SW 1271 (cell line): ENCODE measurements at places on chromosomes 2 and 18.

GRCh38 chr18:64785686-64786085 lies 636.8 kb upstream of the LINC00305 start:
- no peak for DNase-seq

- no peak for DNase-seq
Observed at GRCh38 chr18:23969664-23970063, 44.9 kb upstream of the TTC39C start.

DNA sequence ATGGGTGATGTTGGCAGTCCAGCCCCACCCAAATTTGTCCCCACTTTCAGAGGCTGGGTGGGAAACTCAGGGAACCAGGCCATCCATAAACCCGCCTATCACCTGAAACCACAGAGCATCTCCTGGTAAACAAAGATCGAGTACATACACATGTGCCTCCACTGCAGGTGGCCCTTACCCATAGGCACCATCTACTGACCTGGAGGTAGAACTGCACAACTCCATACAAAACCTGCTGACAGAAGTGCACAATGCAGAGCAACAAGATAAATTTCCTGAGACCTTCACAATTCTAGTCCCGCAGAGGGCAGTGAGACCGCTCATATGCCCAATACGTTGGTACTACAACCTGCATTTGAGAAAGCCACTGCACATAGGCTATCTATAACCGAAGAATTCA lies 856.3 kb downstream of the SUCLG1 start:
- no peak for DNase-seq

GRCh38 chr2:158912765-158913164 lies 55.7 kb upstream of the TANC1 start:
- no peak for DNase-seq

GRCh38 chr2:189179570-189179950 lies at the start of gene COL5A2:
Gene COL5A2 (minus strand): TSS chr2:189179761. CDS start chr2:189179604, 157 bp downstream.
- no peak for DNase-seq

DNA sequence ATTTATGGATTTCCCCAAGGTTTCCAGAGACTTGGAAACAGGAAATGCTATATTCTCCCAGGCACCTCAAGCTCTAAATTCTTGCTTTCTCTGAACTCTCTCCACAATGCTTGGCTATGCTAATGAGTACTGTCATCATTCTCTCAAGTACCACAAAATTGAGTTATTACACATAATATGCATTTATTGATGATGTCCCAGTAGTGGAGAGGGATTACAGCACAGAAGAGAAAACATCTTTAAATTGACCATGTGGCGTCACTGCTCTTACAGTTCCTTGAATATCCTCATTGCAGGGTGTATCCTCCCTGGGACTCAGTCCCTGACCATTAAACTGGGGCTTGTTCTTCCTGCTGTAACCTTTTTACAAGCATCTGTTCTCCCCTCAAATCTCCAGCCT lies 681.1 kb upstream of the FANCL start:
- DNase-seq: no peak

DNA sequence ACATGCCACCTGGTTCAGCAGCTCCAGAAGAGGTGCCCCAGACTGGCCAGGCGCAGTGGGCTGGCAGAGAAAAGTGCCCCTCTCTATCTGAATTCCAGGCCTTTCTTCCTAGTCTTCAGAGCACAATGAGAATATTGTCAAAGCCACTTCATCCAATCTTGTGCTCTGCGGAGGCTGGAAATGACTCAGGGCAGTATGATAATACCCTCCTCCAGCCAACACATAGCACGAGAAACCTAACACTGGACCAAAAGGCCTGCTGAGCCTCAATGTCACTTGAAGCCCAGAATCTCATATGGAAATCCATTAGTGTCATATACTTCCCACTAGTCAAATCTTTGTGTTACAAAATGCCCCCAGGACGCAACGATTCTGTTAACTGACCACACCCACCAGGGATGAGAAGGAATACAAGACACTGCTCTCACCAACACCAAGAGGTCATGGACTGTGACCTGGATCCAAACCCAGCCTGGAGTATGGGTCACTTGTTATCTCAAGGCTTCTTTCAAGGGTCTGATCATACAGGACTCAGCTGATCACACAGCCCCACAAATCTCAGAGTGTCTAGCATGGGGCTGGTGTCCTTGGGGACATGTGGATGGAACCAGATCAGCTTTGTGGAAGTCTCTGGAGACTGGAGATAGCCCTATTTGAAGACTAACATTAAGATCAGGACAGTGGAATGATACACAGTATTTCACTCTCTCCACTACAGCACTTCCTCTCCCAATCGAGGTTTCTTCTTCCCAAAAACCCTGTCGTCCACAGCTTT lies 10.1 kb downstream of the KIF3C start:
- no peak for DNase-seq

DNA sequence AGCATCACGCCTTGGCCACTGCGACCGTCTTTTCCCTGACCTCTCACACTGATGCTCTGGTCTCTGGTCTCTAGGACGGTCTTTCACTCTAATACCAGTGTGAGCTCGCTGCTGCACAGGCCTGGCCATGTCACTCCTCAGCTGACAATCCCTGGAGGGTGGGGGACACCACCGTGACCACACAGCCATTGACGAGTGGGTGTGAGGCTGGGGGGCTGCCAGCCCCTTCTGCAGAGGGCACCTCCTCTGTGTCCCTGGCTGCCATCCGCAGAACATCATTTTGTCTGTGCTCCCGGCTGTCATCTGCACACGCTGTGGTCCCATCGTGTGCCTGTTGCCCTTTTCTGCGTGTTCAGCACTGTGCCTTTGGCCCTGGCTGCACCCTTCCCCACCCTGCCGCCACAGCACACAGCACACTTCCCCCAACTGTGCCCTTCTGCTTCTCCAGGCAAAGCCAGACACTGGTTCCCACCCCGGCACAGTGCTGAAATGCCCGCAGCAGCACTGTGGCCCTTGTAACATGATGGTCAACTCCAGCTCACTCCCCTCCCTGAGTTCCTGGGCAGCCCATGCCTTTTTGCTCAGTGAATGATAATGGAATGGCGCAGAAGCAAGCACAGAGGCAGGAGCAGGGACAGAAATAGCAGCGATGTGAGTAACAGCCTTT lies 30.4 kb upstream of the INHBB start:
- DNase-seq: no peak

DNA sequence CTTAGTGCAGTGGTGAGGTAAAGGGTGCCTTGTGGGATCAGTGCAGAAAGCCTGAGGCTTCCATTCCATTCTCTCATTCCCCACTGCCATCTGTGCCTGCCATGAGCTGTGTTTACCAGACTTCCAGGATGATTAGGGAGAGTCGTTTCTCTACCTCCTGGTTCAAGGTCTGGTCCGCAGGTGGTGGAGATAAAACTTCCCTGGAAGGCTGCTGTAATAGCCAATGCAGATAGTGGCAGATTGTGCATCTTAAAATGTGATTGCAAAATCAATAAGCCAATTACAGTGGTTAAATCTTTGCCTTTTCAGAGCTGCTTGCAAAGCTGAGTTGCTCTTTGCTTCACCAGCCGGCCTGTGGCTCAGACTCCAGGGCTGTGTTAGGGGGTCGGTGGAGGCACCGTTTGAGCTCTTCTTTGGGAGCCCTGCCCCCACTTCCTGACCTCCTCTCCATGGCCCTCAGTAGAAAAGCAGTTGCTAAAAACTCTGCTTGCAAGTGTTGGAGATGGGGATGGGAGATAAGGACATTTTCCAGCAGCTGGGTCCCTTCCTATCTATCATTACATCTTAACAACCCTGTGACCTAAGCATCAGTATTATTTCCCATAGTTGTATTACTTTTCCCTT lies 95.2 kb upstream of the HS6ST1 start:
- DNase-seq: no peak

GRCh38 chr2:235582081-235582686 lies 88.3 kb downstream of the AGAP1 start:
- no peak for DNase-seq

GRCh38 chr2:27216416-27217137 lies 592 bp upstream of the CAD start:
- no peak for DNase-seq

DNA sequence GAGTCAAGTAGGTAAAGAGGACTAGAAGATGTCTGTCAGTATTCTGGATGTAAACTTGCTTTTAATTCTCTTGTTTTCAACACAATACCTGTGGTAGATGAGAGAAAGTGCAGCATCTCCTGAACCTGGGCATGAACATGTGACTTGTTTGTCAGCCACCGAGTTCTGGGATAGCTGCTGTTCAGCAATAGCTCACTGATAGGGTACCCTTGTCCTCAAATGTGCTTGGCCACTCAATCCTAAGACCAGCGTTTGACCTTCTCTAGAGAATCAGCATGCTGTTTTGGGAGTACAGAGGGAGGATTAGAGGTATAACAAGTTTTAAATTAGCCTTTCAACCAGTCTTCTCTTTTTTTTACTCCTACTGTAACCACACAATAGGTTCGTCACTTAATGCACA lies 23.2 kb downstream of the RPIA start:
- DNase-seq: no peak

DNA sequence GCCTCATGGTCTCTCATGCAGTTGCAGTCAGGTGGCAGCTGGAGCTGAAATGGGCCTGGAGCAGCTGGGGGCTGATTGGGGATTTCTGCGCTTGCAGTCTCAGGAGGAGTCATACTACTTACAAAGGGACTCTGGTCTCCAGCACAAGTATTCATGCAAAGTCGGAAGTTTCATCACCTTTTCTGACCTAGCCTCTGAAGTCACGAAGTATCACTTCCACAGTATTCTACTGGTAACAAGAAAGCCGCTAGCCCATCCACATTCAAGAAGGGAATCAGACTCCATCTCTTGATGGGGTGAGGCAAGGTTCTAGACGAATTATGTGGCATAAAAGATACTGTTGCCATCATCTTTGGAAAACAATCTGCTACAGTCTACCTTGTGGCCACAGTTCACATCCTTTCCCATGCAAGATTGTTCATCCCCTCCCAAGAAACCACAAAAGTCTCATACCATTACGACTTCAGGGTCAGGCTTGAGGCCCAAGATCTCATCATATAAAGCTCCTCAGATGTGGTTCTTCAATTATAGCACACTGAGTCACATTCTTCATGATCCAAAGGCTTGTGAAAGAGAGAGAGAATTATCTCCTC lies 95.3 kb downstream of the SMC6 start:
- DNase-seq: no peak

GRCh38 chr2:206804326-206804725 lies 38.9 kb downstream of the FASTKD2 start:
- DNase-seq: no peak

GRCh38 chr2:148459377-148459778 lies 185.2 kb upstream of the EPC2 start:
- no peak for DNase-seq

GRCh38 chr2:85131116-85131515 lies 2.1 kb upstream of the TCF7L1 start:
- DNase-seq: no peak

DNA sequence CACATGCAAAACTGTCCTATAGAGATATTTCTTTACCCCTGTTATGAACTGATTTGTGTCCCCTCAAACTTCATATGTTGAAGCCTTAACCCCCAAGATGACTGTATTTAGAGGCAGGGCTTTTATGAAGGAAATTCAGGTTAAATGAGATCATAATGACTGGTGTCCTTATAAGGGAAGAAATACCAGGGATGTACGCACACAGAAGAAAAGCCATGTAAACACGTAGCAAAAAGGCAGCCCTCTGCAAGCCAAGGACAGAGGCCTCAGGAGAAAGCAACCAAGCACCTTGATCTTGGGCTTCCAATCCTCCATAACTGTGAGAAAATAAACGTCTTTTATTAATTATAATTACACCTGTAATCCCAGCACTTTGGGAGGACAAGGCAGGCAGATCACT lies 101.3 kb upstream of the NDUFV2 start:
- no peak for DNase-seq

DNA sequence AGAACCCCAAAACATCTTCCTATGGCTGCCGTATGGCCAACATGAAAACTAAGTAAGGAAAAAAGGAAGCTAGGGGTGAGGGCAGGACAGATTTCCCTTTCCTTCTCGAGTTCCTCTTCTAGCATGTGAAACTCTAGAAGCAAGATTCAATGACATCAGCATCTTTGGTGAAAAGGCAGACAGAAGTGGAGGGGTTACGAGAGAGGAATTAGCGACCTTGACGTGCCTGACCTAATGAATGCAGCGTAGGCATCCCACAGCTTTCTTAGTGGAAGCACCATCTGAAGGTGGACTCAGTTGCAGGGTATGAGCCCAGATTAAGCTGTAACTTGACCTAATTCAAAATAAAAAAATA lies 47.9 kb upstream of the PELI1 start:
- DNase-seq: no peak

GRCh38 chr2:7437716-7438632 lies 520.8 kb downstream of the RNF144A start:
- DNase-seq: no peak

DNA sequence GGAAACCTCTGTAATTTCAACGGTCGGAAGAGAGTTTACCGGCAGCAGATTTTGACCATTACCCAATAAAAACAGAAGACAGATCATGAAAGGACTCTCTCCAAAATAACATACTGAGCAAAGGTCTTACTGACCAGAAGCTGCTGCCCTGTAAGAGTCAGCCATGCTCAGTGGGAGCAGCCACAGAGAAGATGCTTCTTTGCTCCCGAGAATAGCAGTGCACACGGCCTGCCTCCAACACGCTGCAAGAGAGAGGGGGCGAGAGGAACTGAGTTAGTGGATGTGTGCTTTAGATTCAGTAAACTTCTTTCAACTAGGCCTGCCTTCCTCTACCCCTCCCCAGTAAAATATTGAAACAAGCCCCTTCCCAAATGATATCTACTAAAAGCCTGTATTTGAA lies 103.7 kb downstream of the NCK2 start:
- no peak for DNase-seq

DNA sequence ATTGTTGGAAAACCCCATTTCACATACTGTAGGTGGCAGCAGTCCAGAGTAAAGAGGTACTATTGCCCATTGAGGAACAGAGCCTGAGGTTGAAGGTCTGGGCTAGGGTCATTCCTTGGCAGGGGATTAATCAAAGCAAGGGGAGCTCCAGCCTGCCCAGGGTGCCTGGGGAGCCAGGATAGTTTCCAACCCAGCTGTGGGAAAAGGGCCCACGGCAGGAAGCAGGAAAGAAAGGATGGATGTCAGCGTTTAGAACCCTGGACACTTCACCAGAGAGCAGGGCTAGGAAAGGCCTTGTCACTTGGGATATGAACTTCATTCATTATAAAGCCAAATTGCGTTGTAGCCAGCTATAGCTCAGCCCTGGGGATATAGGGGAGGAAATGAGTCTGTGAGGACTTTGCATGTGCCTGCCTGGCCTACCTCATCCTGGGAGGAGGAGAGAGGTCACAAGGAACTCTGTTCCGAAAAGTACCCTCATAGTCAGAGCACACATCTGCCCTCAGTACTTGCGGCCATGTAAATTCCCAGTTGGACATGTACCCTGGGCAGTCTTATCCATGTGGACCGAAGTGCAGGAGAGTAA lies 140.2 kb upstream of the COPS8 start:
- DNase-seq: no peak

GRCh38 chr2:196376984-196377877 lies 205.9 kb upstream of the STK17B start:
- DNase-seq: no peak

DNA sequence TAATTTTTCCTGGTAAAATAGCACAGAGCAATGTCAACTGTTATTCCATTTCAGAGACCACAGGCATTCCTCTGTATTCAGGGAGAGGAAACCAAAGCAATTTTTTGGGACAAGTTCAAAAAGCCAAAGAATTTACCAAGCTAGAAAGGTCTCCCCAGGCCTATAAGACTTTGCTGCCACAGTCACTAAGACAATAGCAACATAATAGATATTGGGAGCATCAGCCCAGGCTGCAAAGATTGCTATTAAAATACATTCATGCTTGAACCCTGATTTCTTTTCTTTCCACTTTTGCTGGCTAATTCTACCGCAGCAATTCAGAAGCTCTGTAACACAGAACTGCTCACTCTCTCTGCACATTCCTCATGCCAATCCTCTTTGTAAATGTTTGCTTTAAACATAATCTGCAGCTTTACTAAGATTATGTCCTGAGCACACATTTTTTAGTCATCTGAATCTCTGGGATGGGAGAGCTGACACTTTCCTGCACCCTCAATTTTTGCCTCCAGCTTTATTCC lies 76.3 kb downstream of the CLHC1 start:
- no peak for DNase-seq
